GM23248 (cell line): ENCODE measurements at places on chromosomes 13 and 19. TPM values are rescaled to one million over a fixed set of nuclear protein-coding genes. Genes with fewer than 3 reads are reported as not detected.

Gene SULT2A1
- total RNA-seq = not detected in 2 replicates

Gene SCAMP4
- total RNA-seq = 110 and 185 TPM in 2 replicates

Gene ZNF304
- 7.8 and 8.7 TPM in 2 replicates for total RNA-seq

Gene KIR3DL1
- not detected in 2 replicates for total RNA-seq

Gene MLNR
- not detected in 2 replicates for total RNA-seq

Gene LRRC25
- not detected in 2 replicates for total RNA-seq

Gene BSG
- 887 and 955 TPM in 2 replicates for total RNA-seq

Gene FXYD1
- 0.43 TPM in 1 of 2 replicates, not detected in the other for total RNA-seq

Gene SIGLECL1
- total RNA-seq = not detected in 2 replicates

Gene SMAD9
- total RNA-seq = 9.4 and 10.8 TPM in 2 replicates

Gene IGFLR1
- total RNA-seq = 1.4 TPM in 1 of 2 replicates, not detected in the other

Gene PCP2
- total RNA-seq = not detected in 2 replicates

Gene BCL3
- total RNA-seq = 11.3 and 18.6 TPM in 2 replicates

Gene N4BP2L1
- total RNA-seq = 1.1 and 1.2 TPM in 2 replicates
